ENCODE measurements at places on chromosomes 7 and 10. TPM values are rescaled to one million over a fixed set of nuclear protein-coding genes. Genes with fewer than 3 reads are reported as not detected.

DNA sequence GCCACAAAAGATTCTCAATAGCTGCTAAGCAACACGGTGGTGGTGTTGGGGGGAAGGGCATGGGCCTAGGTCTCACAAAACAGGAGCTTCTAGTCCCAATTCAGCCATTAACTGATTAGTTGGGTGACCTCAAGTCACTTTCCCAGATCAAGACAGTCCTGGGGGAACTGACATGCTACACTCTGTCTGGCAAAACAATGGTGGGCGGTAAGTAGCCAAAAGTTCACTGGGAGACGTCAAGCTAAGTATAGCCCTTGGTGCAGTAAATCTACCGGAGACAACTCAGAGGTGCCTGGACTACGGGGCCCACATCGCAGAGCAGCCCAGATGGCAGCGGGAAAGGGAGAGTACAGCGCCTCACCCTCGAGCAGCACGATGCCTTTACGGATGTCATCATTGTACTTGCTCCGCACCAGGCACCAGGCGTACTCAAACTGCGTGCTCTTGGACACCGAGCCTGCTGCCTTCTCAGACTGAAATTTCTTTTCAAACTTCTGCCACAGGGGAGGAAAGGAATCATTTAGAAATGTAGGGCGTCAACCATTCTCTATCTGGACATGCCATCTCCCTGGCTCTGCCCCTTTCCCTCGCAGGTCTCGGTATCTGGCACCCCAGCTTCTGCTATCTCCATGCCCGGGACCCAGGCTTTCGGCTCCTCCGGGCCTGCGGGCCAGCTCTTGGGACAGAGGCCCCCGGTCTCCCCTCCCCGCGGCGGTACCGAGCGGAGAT, 1.1 kb downstream of the FIS1 start:
- DNase-seq = no peak

CNTNAP2 gene
- 0.40 TPM for total RNA-seq

DNA sequence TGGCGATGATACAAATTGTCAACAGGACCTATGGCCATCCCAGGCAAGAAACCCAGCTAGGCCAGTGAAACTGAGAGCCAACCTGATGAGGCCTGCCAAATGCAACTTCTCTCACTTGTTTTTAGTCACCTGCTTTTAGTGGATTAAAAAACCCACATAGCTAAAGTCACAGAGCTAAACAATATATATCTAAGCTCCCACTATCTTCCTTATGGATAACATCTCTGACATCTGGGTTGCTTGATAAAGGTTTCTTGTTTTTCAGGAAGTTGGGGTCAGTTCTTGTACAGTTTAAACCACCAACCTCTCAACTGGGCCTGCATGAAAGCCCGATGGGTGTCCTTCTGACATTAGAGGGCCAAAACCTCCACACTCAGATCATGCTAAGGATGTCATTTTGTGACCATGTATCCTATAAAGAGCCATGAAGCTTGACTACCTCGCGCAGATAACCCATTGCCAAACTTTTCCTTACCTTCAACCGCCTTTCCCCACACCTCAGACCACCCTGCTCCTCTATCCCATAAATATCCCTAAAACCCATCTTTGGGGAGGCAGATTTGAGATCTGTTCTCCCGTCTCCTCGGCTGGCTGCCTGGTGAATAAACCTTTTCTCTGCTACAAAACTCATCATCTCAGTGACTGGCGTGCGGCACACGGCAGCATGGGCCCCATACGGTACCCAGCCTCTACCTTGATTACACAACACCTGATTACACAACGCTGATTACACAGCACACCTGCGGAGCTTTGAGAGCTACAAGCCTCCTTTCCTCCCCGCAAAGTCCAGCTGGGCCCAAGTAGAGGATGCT, 797 bp upstream of the STMP1 start:
- DNase-seq = no peak

- no peak for DNase-seq
Observed at GRCh38 chr10:120270906-120271305, 186.1 kb upstream of the PLPP4 start.

GRCh38 chr7:40675741-40676140, 540.9 kb downstream of the SUGCT start:
- DNase-seq = no peak

BTBD16 gene
- total RNA-seq = not detected

DNA sequence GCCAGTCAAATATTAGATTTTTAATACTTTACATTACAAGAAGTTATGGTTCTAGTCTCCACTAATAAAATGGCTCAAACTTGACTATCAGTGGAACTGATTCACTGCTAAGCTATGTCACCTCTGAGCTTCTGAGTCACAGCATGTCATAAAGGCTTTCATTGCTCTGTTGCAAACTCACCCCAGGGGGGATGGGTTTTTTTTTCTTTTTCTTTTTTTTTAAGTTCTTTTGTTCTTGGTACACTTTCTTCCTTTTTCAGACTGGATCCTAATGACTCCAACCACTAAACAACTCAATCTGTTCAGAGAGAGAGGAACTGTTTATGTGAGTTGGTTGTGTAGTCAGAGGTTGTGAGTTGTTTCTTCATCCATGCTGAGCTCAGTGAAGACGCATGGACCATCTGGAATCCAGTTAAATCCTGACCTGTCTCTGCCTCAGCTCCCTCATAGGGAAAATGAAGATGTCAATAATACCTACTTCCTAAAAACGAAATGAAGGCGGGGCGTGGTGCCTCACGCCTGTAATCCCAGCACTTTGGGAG, 11.0 kb downstream of the MYOF start:
- no peak for DNase-seq

GRCh38 chr7:64602086-64602485, 39.2 kb upstream of the ZNF680 start:
- DNase-seq = no peak

LRIT1 gene
- total RNA-seq = not detected

PGAM2 gene
- 1,148 TPM for total RNA-seq

OR13A1 gene
- total RNA-seq = 0.12 TPM

DNA sequence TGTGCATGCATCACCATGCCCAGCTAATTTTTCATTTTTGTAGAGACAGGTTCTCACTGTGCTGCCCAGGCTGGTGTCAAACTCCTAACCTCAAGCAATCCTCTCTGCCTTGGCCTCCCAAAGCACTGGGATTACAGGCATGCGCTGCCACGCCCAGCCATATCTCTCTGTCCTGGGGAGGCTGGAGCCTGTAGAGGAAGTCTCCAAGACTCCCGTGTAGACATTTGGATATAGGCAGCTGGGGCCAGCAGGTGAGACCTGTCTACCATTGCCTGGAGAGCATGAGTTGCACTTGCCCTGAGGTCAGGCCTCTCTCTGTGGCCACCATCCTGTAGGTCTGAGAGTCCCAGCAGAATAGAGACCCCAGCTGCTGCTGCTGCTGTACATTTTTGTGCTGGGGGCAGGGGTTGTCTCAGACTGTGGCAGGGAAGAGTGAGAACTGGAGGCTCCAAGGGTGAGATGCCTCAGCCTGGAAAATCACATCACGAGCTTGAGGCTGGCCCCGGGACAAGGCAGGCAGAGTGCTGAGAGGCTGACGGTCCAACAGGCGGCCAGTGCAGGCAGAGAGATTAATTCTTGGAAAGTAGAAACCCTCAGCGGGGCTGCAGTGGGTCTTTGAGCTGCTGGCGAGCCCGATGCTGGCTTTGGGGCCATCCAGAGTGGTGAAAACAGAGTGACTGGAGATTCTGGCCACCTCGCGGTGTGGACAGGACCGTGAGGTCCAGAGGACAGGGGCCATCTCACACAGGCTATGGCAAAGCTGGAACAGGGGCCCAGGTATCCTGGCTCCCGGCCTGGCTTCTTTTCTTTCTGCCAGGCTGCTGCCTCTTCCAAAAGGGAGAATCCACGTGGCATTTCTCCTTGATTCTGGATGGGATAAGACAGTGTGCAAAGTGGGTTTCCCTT, 60.9 kb downstream of the TMEM270 start:
- no peak for DNase-seq

CRYGN gene
- not detected for total RNA-seq

EPHA1 gene
- total RNA-seq = not detected

- DNase-seq = no peak
Observed at GRCh38 chr10:78179886-78180705, 146.4 kb downstream of the RPS24 start.

PALD1 gene
- total RNA-seq = 6.3 TPM

- DNase-seq = no peak
Observed at GRCh38 chr10:78319841-78320240, 286.2 kb downstream of the RPS24 start.

GRID1 gene
- 0.77 TPM for total RNA-seq

TNRC18 gene
- 31.5 TPM for total RNA-seq
